GM20000 (cell line): ENCODE measurements at places on chromosomes 7 and 10.

- DNase-seq = no peak
Measured at GRCh38 chr7:92898798-92899197, 62.4 kb upstream of the CDK6 start.

GRCh38 chr7:128215281-128215680 is 25.8 kb upstream of the LEP start:
- DNase-seq = no peak

DNA sequence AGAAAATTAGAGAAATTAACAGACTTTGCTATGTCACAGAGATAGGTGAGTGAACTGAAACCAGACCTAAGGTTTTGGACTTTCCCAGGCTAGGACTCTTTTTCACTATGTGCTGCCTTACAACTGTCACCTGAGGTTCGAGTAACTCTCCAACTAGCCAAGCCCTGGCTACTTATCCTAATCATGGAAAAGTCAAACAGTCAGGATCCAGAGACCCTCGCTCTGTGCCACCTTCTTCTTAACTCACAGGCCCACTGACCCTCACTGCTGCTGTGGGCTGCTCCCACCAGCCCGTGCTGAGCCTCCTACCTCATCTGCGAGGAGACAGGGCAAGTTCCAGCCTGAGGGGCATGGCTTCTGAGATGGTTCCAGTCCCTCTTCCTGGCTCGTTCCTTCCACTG is 211.4 kb upstream of the KLF14 start:
- peak; percentile 10 for DNase-seq

- DNase-seq = no peak
Measured at GRCh38 chr7:118243695-118244094, 19.2 kb downstream of the ANKRD7 start.

DNA sequence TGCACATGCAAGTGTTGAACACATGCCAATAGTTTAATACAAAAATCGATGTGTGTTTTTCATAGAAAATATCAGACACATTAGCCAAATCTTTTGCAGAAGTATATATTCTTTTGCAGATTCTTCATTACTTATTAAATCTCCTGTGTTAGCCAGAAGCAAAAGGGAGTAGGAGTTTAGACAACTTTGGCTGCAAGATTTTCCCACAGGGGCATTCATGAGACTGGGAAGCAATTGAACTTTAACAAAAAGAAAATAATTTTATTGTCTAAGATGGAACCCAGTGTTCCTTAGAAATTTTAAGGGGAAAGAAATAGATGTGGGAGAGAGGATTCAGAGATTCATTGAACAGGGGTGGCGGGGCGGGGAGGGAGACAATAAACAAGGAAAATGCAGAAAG is 1336.0 kb downstream of the GATA3 start:
- no peak for DNase-seq
